ENCODE measurements at places on chromosomes 4 and X.

GRCh38 chr4:6875431-6875831 is 34.2 kb upstream of the TBC1D14 start:
- DNase-seq = no peak

- no peak for DNase-seq
Observed at GRCh38 chrX:56994375-56995270, 718 bp downstream of the SPIN3 start.

DNA sequence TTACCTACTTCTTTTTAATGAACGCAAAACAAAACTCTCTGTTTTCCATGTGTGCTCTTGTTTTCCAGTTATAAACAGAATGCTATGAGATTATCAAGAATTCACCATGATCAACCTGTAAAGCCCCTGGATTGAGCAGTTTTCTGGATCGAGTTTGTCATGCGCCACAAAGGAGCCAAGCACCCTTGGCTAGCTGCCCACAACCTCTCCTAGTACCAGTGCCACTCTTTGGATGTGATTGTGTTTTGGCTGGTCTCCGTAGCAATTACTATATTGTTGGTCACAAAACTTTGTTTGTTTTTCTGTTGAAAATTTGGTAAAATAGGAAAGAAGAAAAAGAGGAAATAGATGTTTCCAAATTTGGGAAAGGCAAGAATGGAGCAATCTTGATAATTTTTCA is 51.1 kb downstream of the UGT2B7 start:
- no peak for DNase-seq

GRCh38 chr4:8147231-8147970 is 11.2 kb downstream of the ABLIM2 start:
- DNase-seq = no peak

DNA sequence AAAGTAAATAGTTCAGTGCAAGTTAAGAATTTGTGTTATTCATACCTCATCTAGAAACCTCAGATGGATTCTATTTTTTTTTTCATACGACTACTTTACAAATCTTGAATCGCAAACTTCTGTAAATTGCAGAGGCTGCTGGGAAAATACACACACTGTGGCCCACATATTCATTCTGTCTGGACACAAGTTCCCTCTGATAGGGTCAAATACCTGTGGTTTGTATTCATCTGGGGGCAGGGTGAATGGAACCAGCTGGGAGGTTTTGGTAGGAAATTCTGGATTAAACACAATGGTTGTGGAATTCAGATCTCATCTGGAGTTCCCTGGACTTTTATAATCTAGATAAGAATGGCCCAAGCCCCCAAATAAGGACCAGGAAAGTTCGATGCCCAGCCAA is 56.2 kb downstream of the SPATA18 start:
- no peak for DNase-seq

DNA sequence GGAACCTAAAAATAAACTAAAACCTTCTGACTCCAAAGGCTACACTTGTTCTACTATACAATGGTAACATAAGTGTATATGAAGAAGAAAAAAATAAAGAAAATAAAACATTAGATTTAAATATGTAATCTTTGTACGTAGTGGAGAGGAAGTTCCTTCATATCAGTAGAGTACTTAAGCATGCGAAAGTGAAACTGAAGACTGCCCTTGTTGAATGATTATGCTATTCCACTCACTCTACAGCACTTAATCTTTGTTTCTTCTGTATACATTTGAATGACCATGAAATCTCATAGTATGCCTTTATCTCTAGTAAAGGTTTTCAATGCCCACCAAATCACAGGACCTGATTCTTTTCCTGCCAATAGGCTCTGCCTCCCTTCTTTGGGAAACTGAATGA is 78.9 kb downstream of the NDST3 start:
- no peak for DNase-seq

GRCh38 chr4:57071326-57071725 is 38.9 kb downstream of the IGFBP7 start:
- peak; percentile 65 for DNase-seq

DNA sequence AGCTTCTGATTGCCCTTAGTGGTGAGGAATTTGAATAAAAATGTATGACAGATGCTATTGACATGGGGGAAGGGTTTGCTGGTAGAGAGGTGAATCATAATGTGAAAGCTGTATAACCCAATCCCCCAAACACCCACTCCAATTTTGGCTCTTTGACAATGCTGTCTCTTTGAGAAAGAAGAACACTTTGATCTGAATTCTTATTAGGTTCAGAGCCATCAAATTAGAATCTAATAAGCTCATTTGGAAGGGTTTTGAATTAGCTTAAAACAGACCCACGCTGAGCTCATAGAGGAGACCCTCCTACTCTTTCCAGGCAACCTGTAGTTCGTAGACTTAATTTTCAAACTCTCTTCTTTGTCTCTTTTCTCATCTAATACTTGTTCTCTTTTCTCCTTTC is 416.6 kb upstream of the ARX start:
- no peak for DNase-seq

GRCh38 chrX:46819136-46819535 is 17.7 kb upstream of the RP2 start:
- DNase-seq = peak; percentile 7

DNA sequence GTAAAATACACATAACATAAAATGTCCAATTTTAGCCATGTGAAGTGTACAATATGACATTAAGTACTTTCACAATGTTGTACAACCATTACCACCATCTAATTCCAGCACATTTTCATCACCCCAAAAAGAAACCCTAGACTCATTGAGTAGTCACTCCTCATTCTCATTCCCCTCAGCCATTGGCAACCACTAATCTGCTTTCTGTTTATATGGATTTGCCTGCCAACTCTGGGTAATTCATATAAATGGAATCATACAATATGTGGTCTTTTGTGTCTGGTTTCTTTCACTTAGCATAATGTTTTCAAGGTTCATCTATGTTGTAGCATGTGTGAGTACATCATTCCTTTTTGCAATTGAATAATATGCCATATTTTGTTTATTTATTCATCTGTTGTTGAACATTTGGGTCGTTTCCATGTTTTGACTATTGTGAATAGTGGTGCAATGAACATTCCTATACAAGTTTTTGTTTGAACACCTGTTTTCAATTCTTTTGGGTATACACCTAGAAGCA is 43.0 kb downstream of the EIF2S3 start:
- no peak for DNase-seq

DNA sequence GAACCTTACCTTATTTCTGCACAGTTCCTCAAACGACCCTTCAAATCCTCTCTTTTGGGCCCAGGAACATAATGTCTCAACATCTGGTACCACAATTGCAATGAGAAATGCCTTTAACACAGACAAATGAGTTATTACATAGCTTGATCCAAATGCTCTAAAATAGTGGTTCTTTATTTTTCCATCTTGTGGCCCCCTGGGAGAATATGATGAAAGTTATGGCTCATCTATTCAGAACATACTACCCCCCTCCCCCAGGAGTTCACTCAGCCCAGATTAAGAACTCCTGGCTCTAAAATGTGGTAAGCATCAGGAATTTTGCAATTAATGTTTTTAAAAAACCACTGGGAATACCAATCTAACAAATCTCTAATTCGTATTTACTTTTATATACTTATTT is 23.9 kb upstream of the CENPU start:
- DNase-seq = no peak

- no peak for DNase-seq
Observed at GRCh38 chrX:131782646-131783045, 238.8 kb downstream of the OR13H1 start.

GRCh38 chr4:83929550-83929949 is 393.6 kb downstream of the GPAT3 start:
- DNase-seq = no peak

DNA sequence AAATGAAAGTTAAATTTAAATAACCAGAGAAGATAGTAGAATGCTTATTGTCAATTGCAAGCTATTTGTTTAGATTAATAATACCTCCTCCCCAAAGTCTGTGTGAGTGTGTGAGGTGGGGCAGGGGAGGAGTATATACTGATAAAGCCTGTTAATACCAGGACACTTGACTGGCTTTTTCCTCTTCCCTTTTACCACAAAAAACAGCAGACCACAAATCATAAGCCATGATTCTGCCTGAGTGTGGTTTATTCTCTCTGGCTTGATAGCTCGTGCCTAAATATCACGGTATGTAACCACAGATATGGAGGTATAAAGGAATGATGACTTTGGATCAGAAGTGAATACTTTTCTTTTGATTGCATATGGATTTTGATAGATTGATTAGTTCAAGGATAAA is 21.9 kb upstream of the SCRG1 start:
- DNase-seq = no peak

DNA sequence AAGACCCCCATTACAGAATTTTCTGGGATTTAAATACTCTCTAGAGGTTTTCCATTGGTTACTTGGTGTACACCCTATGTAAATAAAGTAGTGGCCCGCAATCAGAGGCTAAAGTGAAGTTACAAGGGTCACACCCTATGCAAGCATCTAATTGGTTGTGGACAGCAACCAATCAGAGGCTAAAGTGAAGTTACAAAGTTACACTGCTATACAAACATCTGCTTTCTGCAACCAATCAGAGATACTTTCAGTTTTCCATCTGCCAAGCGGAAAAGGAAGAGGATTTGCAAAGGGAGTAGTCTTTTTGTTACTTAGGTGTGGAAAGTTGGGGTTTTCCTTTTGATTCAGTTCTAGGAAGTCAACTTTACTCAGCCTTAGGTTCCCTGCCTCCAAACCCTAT is 2.0 kb upstream of the ATRX start:
- DNase-seq = no peak

GRCh38 chr4:94918543-94918942 is 160.8 kb downstream of the BMPR1B start:
- DNase-seq = no peak

GRCh38 chrX:19647731-19648588 is 132.7 kb upstream of the MAP3K15 start:
- no peak for DNase-seq

GRCh38 chrX:131907488-131908314 is 115.4 kb upstream of the STK26 start:
- no peak for DNase-seq

DNA sequence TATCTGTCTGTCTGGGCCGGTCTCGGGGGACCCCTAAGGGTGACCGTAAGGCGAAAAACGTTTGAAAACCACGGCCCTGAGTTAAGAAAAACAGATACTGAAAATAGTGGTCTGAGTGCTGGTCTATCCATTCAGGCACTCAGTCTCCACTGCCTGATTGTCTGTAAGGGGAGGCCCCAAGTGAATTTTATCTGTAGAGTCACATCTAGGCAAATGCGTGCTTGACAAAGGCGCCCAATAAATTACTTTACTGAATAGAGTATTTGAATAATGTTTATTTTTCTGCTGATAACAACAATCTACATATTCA is 465 bp downstream of the HNRNPH2 start:
- no peak for DNase-seq

DNA sequence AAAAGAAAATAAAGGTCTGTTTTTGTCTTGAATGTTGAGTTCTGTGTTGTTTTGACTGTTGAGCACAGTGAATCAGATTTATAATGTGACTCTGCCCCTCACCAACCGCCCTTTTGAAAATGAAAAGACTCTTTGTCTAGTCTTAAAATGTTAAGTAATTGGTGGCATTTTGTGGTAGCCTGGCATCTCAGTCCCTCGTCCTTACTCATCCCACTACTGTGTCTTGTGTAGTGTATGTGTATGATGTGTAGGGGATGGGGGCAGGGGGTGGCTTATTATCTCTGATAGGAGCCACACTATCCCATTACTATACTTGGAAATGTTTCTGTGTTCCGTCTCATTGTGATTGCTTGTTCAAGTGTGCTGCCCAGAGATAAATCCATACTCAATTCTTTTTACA is 12.2 kb downstream of the KLHL34 start:
- no peak for DNase-seq

DNA sequence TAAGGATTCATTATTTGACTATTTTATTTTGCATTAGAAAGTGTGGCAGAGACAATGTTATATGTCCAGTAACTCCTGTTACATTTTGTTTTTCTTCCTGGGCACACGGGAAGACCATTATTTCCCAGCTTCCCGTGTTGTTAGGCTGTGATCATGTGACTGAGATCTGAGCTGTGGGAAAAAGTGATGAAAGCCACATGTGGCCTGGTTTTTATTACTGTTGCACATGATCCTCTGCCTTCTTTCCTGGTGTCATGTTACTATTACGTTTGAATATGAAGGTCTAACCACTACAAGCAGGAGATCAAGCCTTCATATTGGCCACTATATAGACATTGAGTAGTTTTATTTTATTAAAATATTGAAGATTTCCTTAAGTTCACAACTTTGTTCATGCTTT is 28.2 kb upstream of the MID1 start:
- DNase-seq = peak; percentile 32

GRCh38 chr4:76058302-76058701 is 16.2 kb upstream of the ART3 start:
- DNase-seq = no peak

DNA sequence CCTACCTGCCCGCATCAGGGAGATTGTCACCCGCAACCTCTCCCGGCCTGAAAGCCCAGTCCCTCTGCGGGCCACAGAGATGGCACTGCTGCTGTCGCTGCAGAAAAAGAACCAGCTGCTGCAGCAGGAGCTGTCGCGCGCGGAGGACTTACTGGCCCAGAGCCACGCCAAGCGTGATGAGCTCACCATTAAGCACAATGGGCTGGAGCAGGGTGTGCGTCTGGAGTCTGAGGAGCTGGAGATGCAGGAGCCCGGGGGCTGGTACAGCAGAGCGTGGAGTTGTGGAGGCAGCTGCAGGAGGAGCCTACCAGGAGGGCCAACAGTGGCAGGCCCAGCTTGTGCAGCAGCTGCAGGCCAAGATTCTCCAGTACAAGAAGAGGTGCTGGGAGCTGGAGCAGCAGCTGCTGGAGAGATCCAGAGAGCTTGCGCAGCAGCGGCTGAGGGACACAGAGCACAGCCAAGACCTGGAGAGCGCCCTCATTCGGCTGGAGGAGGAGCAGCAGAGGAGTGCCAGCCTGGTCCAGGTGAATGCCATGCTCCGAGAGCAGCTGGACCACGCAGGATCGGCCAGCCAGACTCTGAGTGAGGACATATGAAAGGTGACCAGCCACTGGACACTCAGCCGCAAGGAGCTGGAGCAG is 11.3 kb downstream of the SMIM10L2A start:
- no peak for DNase-seq

DNA sequence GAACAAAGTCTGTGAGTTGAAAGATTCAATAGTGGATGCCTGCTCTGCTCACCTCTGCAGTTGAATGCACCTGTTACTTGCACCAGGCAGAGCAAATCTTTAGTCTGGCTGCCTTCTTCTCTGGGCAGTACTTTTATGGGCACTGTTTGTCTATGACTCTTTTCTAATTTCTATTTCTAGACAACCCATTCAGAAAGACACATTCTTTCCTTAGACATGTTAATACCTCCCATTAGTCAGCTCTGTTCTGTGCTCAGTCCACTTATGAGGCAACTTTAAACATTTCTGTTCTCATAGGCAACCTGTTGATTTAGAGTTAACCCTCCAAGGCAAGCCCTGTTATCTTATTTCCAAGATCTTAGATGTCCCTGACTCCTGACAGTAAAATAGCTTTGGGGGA is 108.9 kb downstream of the SYNPO2 start:
- no peak for DNase-seq

GRCh38 chr4:155795991-155796390 is 37.2 kb downstream of the GUCY1B1 start:
- DNase-seq = peak; percentile 39

- no peak for DNase-seq
Observed at GRCh38 chr4:174464949-174465348, 57.3 kb downstream of the HPGD start.

- no peak for DNase-seq
Observed at GRCh38 chrX:19515615-19516105, 352 bp upstream of the MAP3K15 start.

- DNase-seq = no peak
Observed at GRCh38 chr4:141896687-141897086, 260.3 kb downstream of the IL15 start.

GRCh38 chr4:8269535-8270417 is at the start of gene HTRA3:
TSS of gene HTRA3 (plus strand) at chr4:8269754. CDS start at chr4:8269969, 215 bp downstream.
- no peak for DNase-seq
